Stimulated activated CD8-positive, alpha-beta memory T cell treated with anti-CD3 and anti-CD28 coated beads, Interleukin-4, amount 100 ng/mL, for 4 hours (primary cell): ENCODE measurements at places on chromosomes 3 and 15.

- no peak for DNase-seq
Observed at GRCh38 chr15:74470631-74471395, 9.9 kb upstream of the UBL7 start.

DNA sequence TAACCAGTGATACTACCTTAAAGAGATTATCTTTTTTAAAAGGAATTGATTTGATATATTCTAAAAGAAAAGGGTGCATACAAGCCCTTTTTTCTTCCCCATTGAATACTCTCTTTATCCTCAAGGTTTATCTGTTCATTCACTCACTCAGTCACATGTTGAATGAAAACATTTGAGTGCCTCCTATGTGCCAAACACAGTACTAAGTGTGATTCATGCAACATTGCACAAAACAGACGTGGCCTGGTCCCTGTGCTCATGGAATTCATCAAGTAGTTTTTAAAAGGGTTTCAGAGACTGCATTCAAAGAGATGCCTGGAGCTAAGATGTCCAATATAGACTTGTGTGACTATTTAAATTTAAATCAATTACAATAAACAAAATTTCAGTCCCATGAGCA, 462.2 kb upstream of the MDFIC2 start:
- DNase-seq = no peak

DNA sequence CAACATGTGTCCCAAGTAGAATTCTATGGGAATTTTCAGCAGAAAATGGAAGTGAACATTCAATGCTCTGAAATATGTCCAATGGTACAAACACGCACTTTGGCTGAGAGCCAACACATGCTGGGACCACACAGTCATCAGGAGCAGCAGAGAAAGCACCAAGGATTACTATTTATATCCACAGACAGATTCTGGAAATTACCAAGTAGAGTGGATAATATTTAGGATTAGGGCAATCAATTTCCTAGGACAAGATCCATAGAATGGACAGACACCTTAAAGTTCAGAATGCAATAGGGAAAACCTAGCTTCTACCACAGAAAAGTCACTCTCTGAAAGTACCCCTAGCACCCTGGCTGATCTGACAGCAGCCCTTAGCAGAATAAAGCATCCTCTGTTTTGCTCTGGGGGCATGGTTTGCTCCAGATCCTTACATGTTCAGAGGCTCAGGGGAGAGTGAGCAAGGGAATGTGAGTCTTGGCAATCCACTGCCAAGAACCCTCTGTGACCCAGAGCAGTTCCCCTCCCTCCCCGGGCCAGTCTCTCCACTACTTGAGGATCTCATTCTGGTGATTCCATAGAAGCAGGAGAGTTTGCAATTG, 206.0 kb upstream of the WNT5A start:
- no peak for DNase-seq

DNA sequence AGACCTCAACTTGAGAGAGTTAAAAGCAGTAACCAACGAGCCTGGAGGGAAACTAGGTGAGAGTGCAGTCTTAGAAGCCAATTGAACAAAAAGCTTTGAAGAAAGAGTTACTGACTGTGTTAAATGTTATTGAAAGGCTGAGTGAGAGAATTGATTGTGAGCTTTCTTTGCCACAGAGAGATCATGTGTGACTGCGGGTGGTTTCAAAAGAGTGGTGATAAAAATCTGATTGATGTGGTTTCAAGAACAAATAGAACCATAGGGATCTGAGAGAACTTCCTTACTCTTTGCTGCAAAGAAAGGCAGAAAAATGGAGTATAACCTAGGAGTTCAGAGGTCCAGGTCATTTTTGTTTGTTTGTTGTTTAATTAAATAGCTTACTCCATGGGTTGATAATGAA, 759.9 kb upstream of the ALCAM start:
- no peak for DNase-seq

- DNase-seq = no peak
Observed at GRCh38 chr3:196625331-196625730, 14.2 kb upstream of the NRROS start.

DNA sequence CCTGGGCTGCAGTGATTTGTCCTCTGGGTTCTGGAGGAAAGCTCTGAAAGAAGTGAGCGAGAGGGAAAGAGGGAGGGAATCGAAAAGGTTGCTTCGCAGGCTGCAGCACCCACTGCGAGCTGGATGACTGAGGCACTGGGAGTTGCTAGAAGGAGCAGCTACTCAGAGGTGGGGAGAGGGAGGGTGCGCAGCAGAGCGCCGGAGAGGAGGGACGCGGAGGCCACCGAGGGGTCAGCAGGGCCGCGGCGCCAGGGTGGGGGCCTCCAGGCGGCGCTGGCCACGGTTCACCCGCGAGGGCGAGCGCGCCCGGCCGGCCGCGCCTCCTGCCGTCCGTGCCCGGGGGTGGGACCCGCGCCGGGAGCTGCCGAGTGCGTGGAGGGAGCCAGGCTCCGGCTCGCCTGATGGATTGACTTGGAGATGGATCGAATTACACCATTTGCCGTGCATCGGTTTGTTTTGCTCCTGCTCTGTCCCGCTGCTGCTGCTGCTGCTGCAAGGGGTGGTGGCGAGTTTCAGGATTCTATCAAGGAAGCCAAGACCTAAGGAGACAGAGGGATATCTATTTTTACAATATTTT, at the start of gene SEMA6D:
Gene SEMA6D (plus strand): TSS at position 470 of the 577 bp plus-strand sequence. CDS start 42,294 bp downstream, outside the sequence.
- no peak for DNase-seq

DNA sequence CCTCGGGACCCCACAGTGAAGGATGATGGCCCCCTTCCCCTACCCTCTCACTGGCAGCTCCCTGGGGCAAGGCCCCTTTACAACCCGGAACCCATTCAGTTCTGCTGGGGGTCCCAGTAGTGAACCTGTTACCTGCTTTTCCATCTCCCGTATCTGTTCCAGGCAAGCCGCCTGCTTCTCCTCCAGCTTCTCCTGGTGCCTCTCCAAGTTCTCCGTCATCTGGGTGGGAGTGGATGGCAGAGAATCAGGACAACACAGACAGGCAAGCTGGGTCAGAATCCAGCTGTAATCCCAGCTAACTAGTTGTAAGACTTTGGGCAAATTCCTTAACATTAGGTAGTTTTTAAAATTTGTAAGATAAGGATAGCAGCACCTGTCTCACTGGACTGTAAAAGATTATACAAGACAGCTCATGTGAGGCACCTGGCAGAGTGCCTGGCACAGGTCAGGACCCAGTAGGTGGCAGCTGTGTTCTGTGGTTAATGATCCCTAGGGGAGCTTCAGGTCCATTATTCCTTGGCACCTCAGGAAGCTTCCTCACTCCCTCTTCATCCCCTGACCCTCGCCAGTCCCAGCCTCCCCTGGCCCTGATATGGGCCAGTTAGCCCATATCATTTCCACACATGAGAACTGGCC, 6.4 kb upstream of the ANKRD63 start:
- DNase-seq = no peak
